Effector CD4-positive, alpha-beta T cell (primary cell): ENCODE measurements at places on chromosomes 12 and 14.
A peak's percentile ranks its signal among the peaks of the same experiment; 100 is the strongest.

DNA sequence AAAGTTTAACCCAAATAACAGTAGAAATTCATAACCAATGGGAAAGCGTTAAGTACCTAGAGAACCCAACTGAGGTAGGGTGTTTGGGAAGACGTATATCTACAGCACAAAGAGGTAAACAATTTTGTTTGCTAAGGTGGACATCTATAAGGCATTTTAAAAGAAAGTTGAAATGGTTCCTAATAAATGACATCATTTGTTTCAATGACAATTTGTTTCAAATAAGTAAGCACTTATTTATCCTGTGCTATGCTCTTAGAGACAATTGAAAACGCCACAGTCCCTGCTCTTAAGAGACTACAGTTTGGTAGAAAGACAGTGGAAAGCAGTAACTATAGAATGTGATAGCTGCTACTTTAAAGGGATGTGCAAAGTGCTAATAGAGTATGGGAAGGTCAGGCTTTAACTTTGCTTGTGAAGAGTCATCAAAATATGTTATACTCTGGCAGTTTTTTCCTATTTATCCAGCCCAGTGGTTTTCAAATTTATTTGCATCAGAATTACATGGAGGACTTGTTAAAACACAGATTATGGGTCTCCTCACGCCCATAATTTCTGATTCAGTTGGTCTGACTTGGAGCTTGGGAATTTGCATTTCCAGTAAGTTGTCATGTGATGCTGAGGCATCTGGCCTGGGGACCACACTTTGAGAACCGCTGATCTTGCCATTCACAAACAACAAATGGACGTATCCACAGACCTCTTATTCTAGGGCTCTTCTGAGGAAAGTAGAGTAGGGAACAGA is 19.6 kb upstream of the SMCO2 start:
- no peak for DNase-seq

DNA sequence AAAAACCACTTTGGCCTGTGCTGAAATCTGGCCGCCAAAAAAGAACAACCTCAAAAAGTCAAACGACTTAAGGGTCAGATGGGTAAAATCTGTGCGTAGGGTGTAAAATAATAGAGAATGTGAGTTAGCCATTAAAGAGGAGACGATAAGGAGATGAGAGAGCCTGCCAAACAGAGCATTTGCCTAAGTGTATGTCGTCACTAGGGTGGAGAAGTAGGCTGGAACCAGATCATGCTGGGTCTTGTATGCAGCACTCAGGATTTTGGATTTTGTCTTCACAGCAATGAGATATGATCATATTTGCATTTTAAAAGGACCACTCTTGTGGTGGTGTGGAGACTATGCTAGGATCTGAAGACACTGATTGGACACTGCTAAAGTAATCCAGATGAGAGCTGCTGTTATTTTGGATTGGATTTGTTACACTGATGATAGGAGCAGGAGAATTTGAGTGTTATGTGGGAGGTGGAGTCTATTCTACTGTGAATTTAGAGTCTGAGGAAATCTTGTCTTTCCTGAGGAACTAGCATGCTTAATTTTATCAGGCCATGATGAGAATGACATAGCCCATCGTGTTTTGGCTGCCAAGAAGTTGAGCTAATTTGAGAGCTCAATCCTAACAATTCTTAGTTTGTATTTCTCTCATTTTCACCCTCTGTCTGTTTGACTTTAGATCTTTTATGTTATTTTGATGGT is 24.8 kb upstream of the DBX2 start:
- no peak for DNase-seq

GRCh38 chr12:68290126-68290525 is 36.7 kb upstream of the IL22 start:
- no peak for DNase-seq

DNA sequence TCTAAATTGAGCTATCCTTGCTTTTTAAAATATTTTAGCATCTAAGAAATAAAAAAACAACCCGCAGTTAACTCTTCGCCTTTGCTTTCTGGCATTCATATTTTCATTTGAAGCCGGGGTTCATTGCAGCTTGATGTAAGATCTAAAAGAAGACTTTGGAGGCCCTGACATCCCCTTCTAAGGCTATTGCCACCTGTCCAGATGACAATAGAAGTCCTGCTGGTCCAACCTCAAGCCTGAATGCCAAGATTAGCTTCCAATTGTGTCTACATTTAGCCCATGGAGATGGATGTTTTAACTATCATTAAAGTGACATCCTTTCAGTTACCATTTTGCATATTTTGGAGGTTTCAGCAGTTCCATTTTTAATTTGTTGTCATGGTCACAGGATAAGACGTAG is 51.6 kb upstream of the ATP2A2 start:
- DNase-seq = no peak

- no peak for DNase-seq
These were observed 319.9 kb downstream of the AEBP2 start for GRCh38 chr12:19759227-19759626.

DNA sequence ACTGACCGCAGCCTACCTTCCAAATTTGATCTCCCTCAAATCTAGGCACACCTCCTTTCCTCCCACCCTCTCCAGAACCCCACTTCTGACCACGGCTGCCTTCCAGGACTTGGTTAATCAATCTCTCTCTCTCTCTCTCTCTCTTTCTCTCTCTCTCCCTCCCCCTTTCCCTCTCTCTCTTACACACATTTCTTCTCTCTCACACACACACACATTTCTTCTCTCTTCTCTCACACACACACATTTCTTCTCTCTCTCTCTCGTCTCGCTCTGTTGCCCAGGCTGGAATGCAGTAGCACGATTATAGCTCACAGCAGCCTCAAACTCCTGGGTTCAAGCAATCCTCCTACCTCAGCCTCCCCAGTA is 521 bp upstream of the GMFB start:
- DNase-seq = no peak

- DNase-seq = no peak
These were observed 249.2 kb upstream of the AMIGO2 start for GRCh38 chr12:47328831-47329545.

GRCh38 chr12:113247123-113248050 is 26.1 kb downstream of the TPCN1 start:
- DNase-seq = no peak

DNA sequence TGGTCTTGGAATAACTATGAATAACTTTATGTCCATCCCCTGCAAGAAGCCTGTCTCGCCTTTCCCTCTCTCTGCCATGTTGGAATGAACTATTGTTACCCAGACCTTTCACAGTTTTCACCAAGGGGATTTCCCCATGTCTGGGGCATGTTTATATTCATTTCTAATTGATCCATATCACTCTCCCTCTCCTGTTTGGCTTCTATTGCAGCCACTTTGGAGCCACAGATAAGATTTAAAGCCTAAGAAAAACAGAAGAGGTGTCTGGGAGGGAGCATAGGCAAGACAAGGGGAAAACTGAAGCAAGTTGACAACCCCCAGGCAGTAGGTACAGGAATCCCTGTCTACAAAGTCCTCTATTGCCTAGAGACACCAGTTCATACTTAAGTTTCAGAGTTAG is 41.0 kb upstream of the FOXJ2 start:
- no peak for DNase-seq

DNA sequence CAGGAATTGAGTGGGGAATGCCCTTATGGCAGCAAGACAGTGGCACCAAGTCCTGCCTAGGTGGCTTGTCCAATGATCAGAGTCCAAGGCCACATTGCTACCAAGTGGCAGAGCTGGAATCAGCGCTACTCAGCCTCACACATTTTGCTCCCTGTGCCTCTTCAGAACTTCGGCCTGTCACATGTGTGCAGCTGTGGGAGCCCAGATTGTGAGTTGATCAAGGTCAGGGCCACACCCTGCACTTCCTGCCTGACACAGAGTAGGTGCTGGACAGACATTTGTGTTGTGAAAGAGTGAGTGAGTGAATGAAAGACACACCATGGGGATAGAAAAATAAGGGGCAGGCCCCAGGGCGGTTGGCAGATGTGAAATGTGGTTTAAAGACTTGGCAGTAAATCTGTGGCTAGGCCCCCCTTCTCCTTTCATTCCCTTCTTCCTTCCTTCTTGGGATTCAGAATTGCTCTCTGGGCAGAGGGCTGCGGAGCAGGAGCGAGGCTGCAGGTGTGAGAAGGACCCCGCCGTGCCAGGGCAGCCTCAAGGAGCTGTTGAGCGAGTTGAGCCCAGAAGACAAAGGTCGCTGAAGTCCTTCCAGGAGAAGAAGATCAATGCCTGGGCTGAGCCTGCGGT is 83.5 kb downstream of the SLC25A47 start:
- no peak for DNase-seq

DNA sequence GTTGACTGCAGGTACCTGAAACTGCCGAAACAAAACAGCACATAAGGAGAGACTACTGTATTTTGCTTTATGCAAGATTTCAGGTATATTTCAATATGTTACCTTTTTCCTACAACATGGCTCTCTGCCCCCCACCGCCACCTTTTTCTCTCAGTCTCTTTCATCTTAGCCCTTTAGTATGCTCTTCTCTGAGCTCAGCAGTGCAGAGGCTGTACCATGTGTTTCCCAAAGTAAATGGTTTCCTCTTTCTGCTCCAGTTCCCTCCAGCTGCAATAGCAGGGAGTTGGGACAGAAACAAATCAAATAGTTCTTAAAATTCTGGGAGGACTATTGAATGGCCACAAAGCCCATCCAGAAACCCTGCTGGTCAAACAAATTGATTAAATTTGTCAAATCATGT is 4.3 kb downstream of the AMN1 start:
- no peak for DNase-seq

GRCh38 chr12:132618683-132619043 is at the start of gene P2RX2:
Gene P2RX2 (plus strand): TSS chr12:132618776. CDS start chr12:132618817, 41 bp downstream.
- no peak for DNase-seq

DNA sequence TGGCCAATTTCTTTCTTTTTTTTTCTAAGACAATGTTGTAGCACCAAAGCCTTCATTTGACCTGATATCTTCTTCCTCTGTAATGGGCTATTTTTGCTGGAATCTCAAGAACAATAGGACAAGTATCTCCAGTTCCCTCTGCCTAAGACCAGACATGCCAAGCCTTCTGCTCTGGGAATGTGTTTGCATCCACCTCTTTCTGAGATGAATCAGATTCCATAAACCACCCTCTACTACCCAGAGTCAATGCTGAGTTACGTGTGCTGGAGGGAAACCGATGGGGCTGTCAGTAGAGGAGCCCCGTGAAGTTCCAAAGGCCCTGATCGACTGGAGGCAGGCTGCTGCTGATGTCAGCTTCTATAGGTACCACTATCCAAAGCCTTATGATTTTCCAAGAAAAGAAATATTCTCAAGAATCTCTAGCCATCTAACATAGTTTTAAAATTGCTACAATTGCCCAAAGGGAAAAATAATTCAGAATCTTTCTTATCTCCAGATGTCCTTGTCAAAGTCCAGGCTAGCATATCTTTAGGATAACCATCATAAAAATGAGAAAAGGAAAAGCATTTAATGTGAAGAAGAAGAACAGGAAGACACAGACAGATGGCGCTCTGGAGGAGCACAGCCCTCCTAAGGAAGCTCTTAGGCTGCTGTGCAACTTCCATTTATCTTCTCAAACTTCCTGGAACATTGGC is 101.9 kb downstream of the SLC8A3 start:
- no peak for DNase-seq

GRCh38 chr14:95483309-95484165 is 32.9 kb downstream of the SYNE3 start:
- DNase-seq = no peak

DNA sequence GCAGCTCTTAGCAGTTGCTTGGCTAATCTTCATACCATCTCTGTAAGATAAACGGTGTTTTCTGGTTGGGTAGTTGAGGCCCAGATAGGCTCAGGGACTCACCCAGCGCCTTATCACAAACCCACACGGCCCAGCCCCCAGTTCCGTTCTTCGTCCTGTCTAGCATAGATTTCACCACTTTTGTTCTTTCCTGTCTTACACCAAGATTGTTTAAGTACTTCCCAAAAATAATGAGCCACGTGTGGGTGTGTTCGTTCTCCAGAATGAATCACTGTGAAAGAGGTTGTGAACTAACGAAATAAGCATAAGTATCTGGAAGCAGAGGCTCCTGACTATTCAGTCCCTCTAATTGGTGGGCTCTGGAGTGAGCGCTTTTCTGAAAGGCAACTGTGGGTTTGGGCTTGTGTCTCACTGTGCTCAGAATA is 21.4 kb downstream of the ACVR1B start:
- peak; percentile 37 for DNase-seq

- no peak for DNase-seq
These were observed 8.9 kb upstream of the TAC3 start for GRCh38 chr12:57025196-57025595.

DNA sequence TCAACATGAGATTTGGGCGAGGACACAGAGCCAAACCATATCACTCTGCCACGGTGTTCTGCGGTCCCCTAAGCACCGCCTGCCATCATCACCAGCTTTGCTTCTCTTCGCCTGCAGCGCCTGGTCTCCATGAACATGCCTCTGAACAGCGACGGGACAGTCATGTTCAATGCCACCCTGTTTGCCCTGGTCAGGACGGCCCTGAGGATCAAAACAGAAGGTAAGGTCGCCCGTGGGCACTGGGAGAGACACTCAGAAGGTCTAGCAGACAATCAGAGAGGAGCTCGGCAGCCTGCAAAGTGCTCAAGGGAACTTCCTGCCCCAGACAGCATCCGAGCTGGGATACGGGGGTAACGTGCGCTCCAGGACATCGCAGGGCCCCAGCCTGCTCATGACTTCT is 126.0 kb upstream of the FKBP4 start:
- no peak for DNase-seq
